ENCODE measurements at places on chromosomes 13 and 19. TPM values are rescaled to one million over a fixed set of nuclear protein-coding genes. Genes with fewer than 3 reads are reported as not detected.

DNA sequence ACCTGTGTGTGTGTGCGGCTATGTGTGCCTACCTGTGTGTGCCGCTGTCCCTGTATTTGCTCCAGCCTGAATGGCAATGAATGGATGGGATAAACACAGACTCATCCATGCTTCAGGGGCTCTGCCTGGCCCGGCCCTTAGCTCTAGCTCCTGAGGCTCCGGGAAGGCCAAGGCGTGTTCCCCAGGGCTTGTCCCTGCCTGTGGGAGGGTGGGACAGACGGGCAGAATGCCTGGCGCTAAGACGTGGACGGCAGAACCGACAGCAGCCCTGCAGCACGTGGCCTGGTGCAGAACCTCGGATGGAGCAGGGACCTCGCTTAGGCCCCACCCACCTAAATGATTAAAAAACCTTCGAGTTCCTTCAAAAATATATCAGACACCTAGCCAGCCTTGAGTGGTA is 57.8 kb upstream of the C13orf46 start:
- no peak for DNase-seq

DNA sequence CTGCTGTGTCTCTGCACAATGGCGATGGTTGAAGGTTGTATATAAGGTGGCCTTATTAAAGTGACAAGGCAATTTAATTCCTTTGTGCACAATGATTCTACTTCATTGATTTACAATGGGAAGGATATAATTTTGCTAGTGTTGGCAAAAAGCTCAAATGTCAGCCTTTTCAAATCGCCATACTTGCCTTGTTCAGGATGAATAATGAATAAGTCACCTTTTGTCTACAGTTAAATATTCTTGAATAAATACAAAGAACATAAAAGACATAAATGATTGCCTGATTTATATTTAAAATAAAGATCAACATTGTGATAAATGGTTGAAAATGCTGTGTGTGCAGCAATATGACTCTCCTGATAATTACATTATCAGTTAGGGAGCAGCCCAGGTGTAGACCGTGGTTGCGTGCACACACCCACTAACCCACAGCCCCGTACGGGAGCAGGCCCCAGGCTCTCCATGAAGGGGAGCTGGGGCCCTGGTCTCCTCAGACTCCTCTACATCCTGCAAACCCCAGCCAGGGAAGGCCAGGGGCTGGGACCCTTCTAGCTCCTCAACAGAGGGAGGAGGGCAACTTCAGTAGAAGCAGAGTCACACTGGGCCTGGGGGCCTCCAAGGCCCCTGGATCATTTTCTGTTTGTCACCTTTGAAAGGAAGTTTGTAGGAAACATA is 64.9 kb downstream of the TEX29 start:
- no peak for DNase-seq

DNA sequence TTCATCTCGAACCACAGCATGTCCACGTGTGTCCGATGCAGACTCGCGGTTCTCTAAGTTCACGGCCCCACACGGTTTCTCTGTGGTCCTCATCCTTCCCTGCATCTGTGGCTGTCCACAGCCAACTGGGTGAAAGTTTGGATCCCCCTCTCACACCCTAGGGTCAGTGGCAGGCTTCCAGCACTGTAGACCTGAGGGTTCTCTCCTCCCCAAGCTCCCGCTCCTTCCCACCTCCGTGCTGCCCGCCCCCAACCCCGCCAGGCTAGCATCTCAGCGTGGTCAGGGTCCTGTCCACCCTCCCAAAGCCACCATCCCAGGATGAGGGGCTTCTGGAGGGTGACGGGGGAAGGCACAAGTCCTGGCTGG is 3.0 kb downstream of the ANGPTL4 start:
- DNase-seq, result peak; percentile 88

The GPC5 gene
- 37.3 TPM for total RNA-seq

GRCh38 chr13:39820606-39821005 is 165.1 kb downstream of the COG6 start:
- DNase-seq, result no peak

The FCAR gene
- 12.6 TPM for total RNA-seq

The ADPRHL1 gene
- 4.9 TPM for total RNA-seq

DNA sequence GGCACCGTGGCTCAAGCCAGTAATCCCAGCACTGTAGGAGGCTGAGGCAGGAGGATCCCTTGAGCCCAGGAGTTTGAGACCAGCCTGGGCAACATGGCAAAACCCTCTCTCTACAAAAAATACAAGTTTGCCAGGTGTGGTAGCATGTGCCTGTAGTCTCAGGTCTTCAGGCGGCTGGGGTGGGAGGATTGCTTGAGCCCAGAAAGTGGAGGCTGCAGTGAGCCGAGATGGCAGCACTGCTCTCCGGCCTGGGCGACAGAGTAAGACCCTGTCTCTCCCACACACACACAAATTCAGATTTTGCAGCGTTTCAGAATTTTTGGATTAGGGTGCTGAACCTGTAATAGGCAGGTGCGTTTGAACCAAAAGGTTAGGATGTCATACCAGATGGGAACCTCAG is 2.2 kb downstream of the RPS11 start:
- DNase-seq, result no peak

- DNase-seq, result no peak
Measured at GRCh38 chr13:31898378-31899071, 133.0 kb upstream of the FRY start.

The GIPC3 gene
- 1.9 TPM for total RNA-seq

GRCh38 chr13:111216166-111216960 is 101.3 kb downstream of the ARHGEF7 start:
- peak; percentile 47 for DNase-seq

The CFAP97D2 gene
- 3.7 TPM for total RNA-seq

DNA sequence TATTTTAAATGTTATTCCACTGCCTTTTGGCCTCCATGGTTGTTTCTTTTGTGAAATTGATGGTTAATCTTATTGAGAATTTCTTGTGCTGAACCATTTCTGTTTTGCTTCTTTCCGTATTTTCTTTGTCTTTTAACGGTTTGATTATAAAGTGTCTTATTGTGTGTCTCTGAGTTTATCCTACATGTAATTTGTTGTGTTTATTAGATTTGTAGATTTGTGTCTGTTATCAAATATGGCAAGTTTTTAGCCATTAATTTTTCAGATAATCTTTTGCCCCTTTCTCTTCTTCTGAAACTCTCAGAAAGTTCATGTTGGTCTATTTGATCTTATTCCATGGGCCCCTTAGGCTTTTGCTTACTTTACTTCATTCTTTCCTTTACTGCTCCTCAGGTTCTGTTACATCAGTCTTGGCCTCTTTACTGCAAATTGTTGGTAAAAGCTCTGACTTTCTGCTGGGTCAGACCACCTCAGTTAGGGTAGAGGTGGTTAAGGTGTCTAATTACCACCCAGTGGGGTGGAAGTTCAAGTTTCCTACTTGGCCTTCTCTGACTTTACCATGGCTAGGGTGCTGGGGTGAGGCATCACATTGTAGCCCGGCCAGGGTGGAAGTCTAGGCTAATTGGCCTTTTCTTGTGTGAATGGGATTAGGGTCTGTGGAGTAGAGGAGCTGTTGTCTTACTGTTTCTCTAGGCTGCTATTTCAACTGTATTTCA is 58.3 kb downstream of the ZMYM2 start:
- no peak for DNase-seq

GRCh38 chr13:28658539-28658795 is 463 bp upstream of the POMP start:
- no peak for DNase-seq

DNA sequence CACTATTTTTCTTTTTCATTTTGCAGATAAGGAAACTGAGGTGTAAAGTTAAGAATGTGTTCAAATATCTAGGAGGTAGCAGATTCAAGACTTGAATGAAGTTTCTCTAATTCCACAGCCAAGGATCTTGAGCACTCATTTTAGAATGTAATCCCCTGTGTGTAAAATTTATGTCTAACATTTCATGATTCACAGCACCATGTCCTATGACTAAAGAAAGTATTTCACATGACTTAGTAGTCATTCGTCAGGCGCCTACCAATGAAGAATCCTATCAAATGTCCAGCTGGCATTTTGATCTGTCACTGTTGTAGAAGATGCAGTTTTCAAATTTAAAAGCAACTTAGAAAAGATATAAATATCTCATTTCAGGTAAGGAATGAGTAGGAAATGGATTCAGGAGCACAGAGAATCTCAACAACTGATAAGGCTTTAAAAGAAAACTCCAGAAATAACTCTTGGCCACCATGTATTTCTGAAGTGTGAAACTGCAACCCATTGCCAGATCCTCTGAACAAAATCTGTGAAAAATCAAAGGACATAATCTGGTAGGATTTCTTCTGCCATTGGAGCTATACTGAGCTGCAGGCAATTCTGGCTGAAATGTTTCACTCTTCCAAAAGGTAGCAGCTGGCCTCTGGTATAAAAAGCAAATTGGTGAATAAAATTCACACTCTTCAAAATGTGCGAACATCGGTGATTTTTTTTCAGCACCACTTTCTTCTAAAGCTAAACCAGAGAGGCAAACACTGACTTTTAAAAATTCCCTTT is 92.2 kb downstream of the DCLK1 start:
- DNase-seq, result no peak

DNA sequence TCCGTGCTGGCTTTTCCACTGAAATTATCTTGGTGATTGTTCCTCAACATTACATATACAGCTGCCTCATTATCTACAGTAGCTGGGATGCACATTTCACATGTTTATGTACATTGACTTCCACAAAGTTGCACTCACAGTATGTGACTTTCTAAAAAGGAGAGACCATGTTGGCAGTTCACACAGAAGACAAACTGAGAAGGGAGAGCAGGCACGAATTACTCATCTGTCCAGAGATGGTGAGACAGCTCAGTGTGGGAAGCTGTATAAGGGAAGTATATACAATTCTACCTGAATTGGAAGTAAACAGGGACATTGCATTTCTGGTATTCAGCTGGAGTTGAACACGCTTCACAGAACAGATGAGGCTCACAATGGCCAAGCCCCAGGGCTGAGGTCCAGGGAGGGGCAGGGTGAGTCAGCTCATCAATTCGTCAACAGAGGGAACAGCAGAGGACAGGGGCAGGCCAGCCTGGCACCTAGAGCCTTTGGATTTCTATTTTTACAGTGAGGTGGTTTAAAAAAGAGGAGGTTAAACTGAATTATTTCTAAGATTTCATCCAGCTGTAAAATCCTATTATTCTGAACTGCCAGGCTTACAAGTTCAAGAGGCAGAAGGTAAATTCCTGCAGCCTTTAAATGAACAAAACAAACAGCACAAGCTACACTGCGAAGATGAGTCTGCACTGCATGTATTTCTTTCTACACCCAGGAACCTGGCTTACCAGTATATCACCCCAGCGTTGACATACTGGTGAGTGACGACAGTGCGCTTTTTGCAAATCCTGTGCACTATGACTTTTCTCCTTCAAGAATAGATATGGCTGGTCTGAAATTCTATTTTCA is 9.8 kb downstream of the PARP4 start:
- DNase-seq, result no peak

DNA sequence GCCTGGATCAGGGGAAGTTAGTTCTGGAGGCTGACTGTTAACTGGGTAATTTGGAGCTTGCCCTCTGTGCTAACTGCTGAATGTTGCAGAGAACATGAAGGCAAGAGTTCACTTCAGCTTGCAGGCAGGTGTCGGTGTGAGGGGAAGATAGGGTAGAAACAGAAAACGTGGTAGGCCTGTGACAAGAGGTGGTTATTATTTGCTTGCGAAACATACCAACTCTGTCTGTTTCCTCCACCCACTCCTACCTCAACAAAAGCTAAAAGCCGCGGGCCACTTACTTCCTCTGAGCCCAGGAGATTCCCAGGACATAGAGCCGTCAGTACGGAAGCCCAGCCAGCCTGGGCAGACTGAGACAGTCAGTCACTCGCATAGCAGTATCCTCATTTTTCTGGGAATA is 119.2 kb upstream of the ABCC4 start:
- no peak for DNase-seq

The SLC25A41 gene
- total RNA-seq, result 0.28 TPM

The ZNF229 gene
- total RNA-seq, result 7.0 TPM

The EFNA2 gene
- total RNA-seq, result not detected

- DNase-seq, result no peak
Measured at GRCh38 chr13:102033386-102033785, 368.5 kb downstream of the FGF14 start.

DNA sequence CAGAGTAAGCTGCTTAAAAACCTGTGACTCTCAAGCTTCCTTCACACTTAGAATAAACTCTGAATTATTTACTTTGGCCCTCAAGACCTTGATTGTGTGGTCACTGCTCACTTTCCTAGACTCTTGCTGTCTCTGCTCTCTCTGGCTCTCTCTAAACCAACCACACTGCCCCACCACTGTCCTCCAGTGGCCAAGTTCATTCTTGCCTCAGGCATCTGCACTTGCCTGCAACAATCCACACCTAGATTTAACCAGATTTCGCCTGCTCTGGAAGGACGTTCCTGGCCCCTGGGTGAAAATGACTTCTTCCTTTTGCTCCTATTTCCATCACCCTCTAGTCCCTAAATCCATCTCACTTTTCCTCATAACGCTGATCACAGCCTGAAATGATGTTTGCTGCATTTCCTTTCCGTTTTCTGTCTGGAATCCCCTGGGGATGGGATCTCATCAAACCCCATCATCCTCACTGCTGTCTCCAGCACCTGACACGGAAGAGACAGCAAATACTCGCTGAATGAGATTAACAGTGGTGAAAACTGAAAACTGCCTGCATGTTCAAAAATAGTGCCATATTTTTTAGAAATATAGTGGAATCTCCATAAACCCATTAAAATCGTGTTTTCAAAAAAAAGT is 232.6 kb downstream of the UQCRFS1 start:
- DNase-seq, result no peak
